Activated T-cell treated with anti-CD3 and anti-CD28 coated beads, Interleukin-2, amount 50 U/mL, for 4 hours (primary cell): ENCODE measurements at places on chromosomes 7 and 10. TPM values are rescaled to one million over a fixed set of nuclear protein-coding genes. Genes with fewer than 3 reads are reported as not detected.

PPP1R3C gene
- 0.15 TPM for total RNA-seq

GCK gene
- 1.3 TPM for total RNA-seq

MEST gene
- total RNA-seq = 5.2 TPM

ABCC2 gene
- total RNA-seq = 1.5 TPM

SPDYE2 gene
- total RNA-seq = not detected

LBX1 gene
- total RNA-seq = not detected

DNA sequence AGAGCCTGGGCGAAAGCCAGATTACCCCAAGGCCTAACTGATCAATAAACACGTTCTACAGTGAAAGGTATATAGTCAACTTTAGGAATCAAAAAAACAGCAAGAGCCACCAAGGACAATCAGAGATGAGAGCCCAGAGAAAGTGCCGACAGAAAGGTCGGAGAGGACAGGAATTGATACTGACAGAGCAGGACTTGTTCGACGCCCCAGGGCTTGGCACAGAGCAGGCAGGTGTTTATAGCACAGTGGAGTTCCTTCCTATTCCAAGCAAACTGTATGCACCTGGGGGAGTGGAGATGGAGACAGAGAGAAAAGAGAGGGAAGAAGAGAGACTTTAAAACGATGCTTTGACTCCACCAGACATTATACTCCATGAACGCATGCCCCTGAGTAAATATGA is 39.5 kb downstream of the PPP1R3C start:
- no peak for DNase-seq

GRCh38 chr10:20958764-20959163 is 61.7 kb upstream of the NEBL start:
- no peak for DNase-seq

- no peak for DNase-seq
Observed at GRCh38 chr10:91017198-91017597, 96.3 kb upstream of the ANKRD1 start.

DNA sequence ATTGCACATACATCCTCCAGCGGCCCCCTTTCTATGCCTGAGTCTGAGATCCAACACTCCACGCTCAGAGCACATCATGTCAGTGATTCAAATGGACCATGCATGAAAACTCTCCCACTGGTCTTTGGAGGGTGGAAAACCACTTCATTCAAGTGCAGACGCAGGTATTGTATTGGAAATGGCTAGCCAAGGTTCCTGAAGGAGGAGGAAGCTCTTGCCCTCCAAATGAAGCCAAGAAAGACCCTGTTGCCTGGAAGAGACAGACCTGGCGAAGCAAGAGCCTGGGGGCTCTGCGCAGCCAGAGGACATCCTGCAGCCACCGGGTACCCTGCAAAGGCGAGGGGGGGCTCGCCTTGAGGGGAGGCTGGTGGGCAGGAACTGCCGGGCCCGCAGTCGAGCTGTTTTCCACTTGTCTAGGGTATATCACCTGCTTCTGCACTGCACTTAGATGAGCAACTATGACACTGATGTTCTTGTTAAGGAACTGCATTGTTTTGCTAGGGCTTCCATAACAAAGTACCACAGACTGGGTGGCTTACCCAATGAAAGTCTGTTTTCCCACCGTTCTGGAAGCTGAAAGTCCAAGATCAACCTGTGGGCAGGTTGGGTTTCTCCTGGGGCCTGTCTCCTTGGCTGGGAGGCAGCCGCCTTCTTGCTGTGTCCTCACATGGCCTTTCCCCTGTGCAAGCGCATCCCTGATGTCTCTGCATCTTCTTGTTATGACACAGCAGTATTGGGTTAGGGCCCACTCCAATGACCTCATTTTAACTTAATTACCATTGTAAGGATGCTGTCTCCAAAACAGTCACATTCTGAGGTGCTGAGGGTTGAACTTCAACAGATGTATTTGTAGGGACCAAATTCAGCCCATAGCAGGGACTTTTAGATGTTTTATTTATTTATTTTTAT is 233.4 kb downstream of the ARHGAP12 start:
- DNase-seq = no peak

DNA sequence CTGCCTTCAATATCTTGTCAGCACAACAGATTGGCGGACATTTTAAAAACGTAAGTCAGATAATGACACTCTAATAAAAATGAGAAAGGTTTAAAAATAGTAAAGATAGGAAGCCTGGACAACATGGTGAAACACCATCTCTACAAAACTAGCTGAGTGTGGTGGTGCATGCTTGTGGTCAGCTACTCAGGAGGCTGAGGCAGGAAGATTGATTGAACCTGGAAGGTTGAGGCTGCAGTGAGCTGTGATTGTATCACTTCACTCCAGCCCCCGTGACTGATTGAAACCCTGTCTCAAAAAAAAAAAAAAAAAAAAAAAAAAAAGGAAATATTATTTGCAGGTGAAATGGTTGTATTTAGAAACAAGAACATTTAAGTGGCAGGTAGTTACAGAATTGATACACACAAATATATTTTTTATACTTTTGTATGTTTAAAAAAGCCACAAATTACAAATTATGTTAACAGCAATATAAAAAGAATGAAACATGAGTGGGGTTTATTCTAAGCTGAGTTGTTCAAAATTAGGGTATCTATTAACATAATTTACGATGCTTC is 141.9 kb downstream of the ADK start:
- no peak for DNase-seq

DNA sequence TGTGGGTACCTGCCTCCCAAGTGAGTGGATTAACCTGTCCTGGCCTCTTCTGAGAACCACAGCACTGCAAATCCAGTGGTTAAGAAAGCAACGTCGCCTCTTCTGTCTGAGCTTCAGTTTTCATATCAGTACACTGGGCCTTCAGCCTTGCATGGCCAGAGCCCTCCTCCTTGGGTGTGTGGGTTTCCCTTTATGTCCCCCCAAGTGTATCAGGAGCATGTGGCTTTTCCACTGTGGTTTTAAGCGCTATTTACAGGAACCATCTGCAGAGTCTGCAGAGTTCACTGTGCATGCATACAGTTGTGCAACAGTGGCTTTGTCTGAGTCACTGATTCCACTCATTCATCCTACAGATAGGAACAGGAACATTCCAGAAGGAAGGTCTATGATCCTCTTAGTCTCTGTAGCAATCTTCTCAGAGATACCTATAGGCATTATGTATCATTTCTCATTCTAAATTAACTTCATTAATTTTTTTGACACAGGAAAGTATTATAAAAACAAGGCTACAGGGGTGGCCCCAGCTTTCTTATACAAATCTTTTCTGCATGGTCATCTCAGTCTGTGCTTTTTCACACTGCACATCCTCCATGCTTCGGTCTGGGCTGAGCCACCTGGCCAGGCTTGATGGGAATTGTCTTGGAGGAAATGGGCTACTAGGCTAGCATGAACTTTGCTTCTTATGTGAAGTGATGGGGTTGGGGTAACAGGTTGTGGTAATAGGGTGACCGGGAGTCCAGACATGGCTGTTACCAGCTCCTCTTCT is 17.1 kb downstream of the MBL2 start:
- no peak for DNase-seq

- DNase-seq = no peak
Observed at GRCh38 chr7:118615-119391, 73.6 kb upstream of the FAM20C start.

DNA sequence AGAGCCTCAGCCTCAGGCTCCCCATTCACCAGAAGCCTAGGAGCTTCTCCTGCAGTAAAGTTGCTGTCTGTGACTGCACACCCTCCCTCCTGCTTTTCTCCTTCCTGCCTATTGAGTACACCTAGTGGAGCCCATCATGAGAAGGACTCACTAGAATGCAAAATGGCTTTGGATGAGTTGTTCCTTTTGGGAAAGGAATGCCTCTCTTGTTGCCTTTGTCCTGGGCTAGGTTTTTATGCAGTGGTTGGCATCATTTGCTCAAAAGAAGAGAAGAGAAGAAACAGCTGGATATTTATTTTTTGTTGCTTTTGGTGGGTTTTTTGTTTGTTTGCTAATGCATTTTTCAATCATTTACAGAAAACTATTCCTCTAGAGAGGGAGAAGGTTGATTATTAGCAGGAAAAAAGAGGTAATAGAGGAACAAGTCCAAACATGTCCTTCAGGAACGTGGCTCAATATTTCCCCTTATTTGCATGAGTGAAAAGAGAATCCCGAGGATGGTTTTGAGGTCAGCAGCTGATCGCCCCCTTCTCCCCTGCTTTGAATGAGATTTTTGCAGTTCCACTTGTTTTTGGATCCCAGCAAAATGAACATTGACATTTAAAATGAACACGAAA is 369.9 kb upstream of the NRP1 start:
- DNase-seq = no peak

- DNase-seq = no peak
Observed at GRCh38 chr7:130009848-130010688, 41.1 kb downstream of the ZC3HC1 start.

DNA sequence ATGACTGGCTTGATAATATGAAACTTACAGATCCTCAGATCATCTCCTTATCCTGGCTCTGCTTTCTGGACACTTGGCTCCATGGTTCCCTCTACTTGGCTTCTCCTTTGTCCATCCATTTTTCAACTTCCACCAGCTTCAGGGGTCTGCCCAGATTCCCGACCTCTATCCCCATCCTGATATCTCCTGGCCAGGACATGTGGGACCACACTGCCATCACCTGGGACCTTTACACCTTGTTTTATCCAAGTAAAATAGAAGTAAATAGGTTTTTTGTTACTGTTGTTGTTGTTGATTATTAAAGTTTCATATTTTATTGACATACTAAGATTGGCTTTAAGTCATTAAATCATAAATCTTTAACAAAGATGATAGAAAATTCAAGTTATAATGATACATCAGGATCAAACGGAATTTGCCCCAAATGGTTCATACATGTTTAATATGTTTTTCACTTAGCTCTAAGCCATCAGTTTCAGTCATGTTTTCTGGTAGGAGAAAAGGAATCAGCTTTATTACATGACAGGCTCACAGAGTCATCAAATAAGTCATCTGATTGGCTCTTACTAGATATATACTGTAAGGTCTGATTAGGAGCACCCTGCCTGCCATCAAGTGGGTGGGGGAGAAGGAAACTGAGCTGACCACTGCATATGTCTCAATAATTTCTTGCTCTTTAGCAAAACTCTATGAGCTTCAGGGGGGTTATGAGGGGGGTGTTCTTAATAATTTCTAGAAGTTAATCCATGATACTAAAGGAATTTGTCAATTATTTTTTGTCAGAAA is 111.5 kb upstream of the AHR start:
- DNase-seq = no peak

- DNase-seq = no peak
Observed at GRCh38 chr7:155589001-155589980, 42.9 kb upstream of the CNPY1 start.

DNA sequence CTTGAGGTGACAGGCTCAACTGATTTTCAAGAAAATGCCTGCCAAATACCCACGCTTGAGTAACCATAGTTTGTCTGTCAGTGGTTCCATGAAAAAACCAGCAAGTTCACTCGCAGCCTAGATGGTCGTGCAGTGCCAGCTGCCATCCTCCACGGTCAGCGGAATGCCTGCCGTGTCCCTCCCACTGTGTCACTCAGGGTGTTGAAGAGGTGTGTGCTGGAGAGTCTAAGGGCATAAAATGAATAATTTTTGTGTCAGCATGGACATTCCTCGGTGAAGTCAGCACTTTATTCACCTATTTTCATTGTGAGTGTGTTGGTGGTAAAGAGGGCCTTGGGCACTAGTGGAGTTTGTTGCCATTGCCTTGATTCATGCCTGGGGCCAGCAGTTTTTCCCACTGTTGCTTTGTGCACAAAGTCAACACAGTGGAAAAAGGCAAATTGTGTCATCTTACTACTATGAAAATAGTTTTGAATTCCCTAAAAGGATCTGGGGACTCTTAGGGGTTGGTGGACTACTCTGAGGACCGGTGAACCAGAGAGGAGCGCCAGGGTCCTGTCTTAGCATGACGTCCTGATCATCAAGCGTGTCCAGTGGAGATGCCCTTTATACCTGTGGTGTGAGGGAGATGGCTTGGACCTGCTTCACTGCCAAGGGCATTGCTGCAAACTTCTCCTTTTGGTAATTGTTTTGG is 17.6 kb downstream of the MINDY4 start:
- no peak for DNase-seq

DNA sequence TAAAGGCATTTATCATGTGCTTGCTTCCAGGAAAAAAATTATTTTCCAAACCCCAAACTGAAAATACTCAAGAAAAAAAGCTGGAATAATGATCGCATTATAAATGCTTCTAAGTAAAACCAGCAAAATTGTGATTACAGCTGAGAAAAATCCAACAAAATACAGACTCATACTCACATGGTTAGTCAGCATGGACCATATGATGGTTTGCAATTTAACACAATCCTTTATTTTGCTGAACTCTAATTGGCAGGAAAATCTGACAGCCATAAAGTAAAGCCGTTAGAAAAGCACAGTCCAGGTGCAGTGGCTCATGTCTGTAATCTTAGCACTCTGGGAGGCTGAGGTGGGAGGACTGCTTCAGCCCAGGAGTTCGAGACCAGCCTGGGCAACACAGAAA is 59.6 kb downstream of the BRI3 start:
- no peak for DNase-seq

DNA sequence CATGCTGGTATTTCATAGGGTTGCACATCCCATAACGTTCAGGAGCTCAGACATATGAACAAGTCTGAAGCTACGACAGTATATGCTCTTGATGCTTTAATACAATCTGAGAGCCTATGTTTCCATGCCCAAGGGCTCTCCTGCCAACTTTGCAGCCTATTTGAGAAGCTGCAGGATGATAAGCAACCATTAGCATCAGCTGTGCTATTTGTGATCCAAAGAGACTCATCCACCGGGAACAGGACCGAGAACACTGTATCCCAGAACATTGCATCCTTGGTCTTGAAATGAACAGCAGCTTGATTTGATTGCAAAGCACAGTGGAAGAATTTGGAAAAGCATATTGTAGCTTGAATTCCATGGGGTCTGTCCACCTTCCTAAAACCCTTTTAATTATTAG is 156.2 kb upstream of the PTER start:
- DNase-seq = no peak

DNA sequence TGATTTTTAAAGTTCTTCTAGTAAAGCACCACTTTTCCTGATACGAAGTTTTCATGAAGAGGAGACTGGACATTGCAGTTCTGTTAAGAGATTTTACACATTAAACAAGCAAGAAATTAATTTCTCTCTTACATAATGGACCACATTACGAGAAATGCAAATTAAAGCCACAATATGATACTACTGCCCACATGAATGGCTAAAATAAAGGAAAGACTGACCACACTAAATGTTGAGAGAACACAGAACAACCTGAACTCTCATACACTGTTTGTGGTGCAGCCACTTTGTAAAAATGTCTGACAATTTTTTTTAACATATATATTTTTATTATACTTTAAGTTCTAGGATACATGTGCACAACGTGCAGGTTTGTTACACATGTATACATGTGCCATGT is 44.0 kb upstream of the HERPUD2 start:
- no peak for DNase-seq
